SJSA1 (cell line): ENCODE measurements at places on chromosomes 1 and 21. TPM values are rescaled to one million over a fixed set of nuclear protein-coding genes. Genes with fewer than 3 reads are reported as not detected.

- DNase-seq = no peak
Measured at GRCh38 chr1:184019069-184019468, 18.5 kb downstream of the COLGALT2 start.

DNA sequence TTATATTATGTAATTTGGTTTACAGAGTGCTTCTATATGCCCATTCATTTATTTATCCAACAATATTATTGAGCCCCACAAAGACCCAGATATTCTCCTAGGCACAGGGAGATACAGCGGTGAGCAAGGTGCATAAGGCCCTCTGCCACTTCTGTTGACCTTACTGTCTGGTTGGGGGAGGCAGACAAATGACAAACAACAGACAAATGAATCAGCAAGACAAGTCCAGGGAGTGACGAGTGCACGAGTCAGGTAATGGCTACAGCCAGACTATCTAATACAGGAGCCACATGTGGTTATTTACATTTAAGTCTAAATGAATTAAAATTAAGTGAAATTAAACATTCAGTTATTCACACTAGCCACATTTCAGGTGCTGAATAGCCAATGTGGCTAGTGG, 22.0 kb upstream of the BCAR3 start:
- no peak for DNase-seq

GRCh38 chr1:174324939-174325338, 122.8 kb upstream of the GPR52 start:
- no peak for DNase-seq

DNA sequence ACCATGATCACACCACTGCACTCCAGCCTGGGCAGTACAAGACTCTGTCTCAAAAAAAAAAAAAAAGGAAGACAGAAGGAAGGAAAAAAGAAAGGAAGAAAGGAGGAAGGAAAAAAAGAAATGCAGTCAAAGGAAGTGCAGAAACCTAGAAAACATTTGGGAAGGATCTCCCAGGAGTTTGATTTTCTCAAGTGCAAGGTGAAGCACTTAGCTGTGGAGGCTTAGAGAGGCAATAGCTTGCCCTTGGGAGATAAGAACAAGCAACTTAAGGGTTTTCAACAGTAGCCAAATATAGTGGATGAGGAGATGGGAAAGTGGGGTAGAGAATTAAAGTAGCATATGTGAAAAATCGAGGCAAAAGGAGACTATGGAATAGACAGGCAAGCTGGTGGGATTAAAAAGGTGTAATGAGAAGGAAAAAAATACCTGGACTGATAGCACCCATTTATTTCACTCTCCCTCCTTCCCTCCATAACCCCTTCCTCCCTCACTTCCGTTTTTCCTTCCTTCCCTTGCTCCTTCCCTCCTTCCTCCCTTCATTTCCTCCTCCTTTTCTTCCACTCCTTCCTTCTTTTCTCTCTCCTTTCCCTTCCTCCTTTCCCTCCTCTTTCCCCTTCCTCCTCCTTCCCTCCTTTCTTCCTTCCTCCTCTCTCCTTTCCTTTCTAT, 6.8 kb upstream of the FAM89A start:
- DNase-seq = no peak

DNA sequence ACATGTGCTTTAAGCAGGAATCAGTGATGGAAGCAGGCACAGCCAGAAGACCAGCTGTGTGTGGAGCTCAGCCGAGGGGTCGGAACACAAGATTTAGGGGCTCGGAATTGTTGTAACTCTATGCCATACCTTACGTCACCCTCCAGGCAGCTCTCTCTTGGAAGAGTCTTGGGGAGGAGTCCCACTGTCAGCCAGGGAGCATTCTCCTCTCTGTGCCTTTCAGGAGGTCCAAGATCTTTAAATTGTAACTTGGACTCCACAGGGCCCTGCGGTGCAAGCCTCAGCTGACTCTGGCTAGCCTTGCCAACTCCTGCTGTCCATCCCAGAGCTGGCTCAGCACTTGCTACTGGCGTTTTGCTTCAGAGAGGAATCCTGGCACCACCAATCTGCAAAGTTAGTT, 26.4 kb upstream of the ROR1 start:
- DNase-seq = no peak

GRCh38 chr21:42580793-42581321, 67.2 kb downstream of the SLC37A1 start:
- DNase-seq = no peak

DNA sequence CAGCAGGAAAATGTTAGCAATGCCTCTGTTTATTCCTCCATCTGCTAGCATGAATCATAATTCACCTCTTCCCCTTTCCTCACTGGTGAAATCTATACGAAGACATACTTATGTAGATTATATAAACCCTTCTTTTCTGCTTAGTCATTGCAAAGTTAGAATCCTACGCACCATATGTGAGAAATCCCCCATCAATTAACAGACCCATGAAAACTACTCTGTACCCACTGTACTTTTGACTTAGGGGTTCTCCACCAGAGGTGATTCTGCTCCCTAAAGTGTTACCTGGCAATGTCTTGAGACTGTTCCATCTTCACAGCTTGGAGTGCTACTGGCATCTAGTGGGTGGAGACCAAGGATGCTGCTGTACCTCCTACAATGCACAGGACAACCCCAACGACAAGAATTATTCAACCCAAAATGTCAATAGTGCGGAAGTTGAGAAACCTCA, 49.6 kb upstream of the KCTD3 start:
- DNase-seq = no peak

GRCh38 chr1:33824971-33825370, 38.9 kb upstream of the HMGB4 start:
- no peak for DNase-seq

DNA sequence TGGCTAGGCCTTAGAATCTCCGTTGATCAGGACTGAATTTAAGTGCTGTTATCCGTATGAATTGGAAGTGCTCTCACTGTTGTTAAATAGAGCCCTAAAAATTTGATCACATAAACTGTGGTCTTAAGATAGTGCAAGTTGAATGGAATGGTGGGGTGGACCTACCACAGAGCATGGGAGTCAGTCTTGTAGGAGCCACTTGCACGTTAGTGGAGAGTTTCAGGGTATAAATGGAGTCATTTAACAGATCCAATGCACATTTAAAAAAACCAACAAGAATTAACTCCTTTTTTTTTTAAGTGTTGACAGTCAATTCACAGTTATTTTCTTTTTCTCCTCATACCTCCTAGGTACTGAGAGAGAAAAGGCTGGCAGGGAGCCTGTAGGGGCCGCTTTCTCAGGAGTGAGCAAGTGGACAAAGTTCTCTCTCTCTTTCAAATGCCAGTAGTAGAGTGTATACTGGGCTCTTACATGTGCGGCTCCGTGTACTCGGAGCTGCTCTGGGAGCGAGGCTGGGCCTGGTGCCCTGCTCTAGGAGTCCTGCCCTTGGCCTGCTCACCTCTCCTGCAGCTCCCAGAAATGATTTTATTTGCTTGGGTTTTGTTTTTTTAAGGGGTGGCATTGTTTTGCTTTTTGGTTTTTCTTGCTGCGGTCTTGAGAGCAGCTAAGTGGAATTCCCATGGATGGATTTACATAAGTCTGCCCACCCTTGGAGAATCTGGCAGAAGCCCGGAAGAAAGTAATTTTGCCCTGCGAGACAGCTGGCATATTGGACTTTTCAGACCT, 91.3 kb downstream of the ATP5PO start:
- peak; percentile 62 for DNase-seq

GRCh38 chr1:94160811-94161210, 39.9 kb upstream of the ABCA4 start:
- peak; percentile 46 for DNase-seq

- DNase-seq = no peak
Measured at GRCh38 chr1:204453141-204453772, 41.3 kb downstream of the PIK3C2B start.

DNA sequence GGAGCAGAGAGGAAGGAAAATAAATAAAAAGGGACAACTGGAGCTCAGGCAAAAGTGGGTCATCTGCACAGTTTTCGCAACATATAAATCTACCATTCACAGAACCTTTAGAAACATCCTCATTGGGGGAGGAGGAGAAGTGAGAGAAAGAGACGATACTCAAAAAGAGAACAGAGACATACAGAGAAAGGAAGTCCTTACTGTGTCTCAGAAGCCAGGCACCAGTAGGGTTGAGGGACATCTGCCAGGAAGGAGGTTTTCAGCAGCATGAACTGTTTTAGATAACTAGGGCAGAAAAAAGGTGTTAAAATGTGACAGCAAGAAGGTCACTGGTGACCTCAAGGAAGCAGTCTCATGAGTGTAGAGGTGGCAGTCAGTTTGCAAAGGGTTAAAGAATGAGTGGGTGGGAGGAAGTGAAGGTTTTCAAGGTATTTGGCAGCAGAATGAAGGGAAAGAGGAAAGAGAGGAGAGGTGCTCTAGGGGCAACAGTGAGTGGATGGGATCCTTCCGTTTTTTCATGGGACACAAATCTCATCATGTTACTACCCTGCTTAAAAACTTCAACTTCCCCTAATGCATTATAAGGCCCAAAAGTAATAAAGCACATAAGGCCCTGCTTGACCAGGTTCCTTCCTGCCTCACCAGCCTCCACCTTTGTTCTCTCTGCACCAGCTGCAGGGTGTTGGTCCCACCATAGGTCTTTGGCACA, 9.5 kb downstream of the JAK1 start:
- DNase-seq = no peak

DNA sequence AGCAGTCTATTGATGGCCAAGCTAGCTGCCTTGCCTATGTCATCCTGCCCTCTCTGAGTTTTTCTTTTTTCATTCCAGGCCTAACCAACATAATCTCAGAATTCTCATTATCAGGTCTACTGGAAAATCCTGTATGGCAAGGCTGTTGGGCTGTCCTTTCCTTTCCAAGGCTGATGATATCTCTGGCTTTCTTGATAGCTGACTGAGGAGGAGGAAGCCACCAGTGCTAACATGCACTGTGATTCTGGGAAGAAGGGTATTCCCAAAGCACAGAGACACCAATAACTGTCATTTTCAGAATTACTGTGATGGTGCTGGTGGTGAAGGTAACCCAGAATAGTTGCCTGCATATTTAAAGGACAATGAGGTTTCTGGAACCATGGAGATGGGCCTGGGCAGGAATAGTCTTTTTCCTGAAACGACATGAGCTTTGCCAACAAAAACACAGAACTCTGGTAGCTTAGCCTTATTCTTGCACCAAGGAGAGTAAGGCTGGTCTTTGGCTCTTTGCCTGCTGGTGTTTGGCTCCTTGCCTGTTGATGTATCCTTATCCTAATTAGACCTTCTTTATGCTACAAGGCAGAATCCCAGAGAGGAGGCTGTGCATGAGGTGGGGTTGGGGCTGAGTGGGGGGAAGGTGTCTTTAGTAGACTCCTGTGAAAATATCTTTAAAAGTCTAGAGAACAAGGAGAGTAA, 157.4 kb downstream of the TNFSF18 start:
- DNase-seq = no peak

GRCh38 chr1:224519874-224520273, 85.3 kb upstream of the WDR26 start:
- no peak for DNase-seq

DNA sequence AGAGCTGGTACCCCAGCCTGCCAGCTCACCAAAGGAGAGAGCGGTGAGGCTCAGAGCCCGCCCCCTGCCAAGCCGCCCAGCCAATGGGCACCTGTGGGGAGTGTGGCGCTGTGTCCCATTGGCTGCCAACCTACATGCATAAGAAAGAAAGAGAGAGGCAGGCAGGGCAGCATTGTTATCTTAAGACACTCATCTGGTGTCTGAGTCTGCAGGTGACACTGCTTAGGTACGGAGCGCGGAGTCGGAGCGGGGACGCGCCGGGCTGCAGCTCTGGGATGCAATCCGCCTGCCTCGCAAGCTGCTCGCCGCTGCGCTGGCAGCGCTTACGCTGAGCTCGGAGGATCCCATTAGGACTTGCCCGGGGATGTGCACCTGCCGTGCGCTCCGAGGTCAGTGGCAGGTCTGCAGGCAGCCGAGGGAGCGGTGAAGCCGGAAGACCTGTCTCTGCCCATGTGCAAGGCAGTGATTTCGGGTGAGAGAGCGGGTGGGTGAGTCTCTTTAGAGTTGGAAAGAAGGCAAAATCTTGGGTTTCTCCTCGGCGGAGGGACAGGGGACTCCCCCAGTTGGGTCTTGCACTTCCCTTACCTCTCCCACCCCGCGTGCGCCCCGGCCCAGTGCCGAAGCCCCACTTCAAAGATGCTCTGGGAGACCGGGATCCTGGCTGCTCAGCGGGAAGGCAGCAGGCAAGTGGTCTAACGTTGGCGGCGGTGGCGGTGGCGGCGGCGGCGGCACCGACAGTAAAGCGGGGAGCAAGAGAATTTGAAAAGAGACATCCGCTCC, at the start of gene BRINP2:
Gene BRINP2 (plus strand): TSS at position 203 of the 780 bp plus-strand sequence. CDS start 58,919 bp downstream, outside the sequence.
- DNase-seq = no peak

DNA sequence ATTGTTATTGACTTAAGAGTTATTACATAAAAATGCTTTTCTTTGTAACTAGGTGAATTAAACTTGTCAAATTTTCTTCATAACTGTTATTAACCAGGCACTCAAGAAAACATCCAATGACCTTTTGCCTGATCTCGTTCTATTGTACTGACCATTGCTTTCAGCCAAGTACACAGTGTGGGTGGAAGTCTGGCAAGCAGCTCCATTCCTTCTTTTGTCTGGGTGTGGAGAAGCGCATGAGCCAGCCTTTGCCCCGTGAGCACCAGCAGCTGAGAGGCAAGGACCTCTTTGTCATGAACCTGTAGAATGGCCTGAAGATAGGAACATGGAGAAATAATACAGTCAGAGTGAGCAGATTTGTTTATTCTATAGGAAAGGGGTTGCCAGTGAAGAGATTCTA, 57.5 kb downstream of the IARS2 start:
- no peak for DNase-seq

- no peak for DNase-seq
Measured at GRCh38 chr1:3917761-3918160, 17.7 kb upstream of the C1orf174 start.

DNA sequence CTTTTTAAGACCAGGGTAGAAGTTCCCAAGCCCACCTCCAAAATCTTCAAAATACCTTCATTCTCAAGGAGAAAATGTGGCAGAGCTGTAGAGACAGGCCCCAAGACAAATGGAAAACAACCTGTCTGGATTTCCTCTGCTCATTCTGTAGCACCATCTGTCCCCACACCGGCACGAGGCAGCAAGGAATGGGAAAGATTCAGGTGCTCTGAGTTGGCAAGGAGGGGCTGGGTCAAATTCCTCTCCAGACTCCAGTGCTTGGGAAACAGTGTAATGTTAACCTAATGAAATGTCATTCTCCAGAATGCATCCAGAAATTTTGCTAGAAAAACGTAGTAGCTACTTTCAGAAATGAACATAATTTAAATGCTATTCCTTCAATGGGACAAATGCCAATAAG, 9.3 kb downstream of the PABPC4 start:
- DNase-seq = no peak

DNA sequence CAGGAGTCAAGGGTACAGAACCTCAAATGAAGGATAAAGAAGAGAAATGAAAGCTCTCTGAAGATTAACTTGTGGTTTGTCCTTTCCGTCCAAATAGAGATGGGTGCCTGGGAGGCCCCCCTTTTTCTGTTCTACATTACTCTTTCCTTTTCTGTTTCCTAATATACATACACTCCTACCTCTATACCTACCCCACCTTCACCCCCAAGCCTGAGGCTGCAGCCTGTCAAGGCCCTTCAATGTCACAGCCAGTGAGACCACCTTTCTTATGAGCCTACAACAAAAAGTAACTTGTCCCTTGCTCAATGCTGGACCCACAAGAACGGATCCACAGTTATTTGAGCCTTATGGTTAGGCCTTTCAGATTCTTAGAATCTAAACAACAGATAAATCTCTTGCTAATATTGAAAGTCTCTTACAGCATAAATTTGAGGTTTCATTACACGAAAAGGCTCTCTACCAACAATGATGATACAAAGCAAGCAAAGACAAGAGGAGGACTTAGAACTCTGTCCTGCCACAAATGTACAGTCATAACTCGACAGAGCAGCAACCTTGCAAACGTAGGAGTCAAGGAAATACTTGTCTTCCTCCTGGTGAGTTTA, 4.1 kb upstream of the TRAF3IP3 start:
- no peak for DNase-seq

The TCP10L gene
- not detected in 2 replicates for total RNA-seq

The SEC16B gene
- 0.13 and 0.82 TPM in 2 replicates for total RNA-seq

The CASQ2 gene
- not detected in 2 replicates for total RNA-seq

The IVL gene
- total RNA-seq = not detected in 2 replicates

The SIK1 gene
- 5.3 and 9.1 TPM in 2 replicates for total RNA-seq
